ENCODE measurements at places on chromosomes 7 and 10.

DNA sequence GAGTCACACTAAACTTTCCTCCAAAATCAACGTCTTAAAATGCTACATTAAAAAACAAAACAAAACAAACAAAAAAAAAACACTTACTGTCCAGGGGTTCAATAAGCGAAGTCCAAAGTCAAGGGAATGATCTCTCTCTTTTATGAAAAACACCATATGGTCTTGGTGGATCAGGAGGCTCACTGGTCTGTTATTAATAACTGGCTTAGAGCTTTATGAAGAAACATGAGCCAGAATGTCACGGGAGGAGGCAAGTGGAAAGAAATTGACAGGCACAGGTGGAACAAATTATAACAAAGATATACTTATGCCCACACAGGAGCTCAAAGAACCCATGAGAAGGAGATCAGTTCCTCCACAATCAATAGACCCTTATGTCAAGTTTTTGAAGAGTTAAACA, at the start of gene MRLN:
MRLN (minus strand) TSS at position 189 of the 400 bp plus-strand sequence.
- DNase-seq, result no peak

GRCh38 chr7:138097064-138097741, 20.9 kb downstream of the AKR1D1 start:
- no peak for DNase-seq

DNA sequence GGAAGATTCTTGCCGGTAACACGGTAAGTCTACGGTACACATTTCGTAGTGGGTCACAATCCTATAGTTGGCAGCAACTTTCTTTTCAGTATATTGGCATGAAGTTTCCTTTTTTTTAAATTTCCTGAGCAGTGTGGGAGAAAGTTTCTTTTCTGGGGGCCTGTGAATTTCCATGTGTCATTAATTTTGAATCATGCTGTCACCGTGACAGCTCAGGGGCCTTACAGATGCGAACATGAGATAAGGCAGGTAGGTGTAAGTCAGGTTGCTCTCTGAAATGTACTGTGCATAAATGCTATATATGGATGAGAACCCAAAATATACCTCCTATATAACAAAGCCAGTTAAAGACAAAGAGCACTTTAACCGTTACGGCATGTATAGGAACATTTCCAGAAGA, 65.4 kb upstream of the SEM1 start:
- DNase-seq, result no peak

DNA sequence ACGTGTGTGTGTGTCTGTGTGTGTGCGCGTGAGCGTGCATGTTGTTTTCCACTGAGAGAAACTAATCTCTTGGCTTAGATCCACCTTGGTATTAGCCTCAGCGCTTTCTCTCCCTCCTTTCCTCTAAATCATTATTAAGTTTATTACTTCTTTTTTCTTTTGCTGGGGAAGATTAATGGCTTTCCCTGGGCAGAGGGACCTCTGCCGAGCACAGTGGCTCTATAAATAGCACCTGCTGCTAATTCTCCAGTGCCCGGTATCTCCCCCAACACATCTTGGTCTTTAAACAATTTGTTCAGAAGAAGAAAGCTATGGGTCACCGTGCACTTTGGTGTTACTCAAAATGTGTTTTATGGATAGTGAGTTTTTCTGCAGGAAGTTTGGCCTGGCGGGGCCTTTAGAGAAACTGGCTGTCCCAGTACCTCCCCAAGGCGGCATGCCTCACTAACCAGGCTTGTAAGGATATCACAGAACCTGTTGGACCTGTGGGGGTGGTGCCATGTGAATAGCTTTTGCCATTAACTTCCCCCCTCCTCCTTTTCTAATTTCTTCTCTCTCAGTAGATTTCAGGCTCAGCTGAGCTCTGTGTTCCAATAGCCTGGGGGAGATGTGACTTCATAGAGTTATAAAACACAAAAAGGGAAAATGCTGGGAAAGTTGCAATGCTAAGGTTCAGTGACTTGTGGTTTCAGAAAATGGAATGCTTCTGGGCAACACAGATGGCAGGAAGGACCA, 70.1 kb upstream of the RAB11FIP2 start:
- no peak for DNase-seq

DNA sequence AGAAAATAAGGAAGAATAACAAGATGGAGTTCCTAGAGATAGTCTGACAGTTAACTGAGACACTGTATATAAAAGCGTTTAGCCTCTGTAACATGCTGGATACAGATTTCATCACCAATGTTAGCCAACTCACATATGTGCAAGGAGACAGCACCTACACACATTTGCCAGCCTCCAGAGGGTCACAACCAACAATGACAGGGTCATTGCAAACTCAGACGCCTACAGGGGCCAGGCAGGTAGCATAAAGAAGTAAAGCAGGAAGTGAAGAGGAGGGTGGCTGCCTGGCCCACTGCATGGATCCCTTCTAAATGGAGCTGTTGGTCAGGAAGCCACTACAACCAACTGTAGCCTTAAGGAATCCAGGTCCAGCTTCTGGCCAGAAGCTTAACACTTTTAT, 50.4 kb downstream of the NRAP start:
- no peak for DNase-seq

- DNase-seq, result no peak
Measured at GRCh38 chr7:142401951-142402350, 144.1 kb upstream of the PRSS58 start.

DNA sequence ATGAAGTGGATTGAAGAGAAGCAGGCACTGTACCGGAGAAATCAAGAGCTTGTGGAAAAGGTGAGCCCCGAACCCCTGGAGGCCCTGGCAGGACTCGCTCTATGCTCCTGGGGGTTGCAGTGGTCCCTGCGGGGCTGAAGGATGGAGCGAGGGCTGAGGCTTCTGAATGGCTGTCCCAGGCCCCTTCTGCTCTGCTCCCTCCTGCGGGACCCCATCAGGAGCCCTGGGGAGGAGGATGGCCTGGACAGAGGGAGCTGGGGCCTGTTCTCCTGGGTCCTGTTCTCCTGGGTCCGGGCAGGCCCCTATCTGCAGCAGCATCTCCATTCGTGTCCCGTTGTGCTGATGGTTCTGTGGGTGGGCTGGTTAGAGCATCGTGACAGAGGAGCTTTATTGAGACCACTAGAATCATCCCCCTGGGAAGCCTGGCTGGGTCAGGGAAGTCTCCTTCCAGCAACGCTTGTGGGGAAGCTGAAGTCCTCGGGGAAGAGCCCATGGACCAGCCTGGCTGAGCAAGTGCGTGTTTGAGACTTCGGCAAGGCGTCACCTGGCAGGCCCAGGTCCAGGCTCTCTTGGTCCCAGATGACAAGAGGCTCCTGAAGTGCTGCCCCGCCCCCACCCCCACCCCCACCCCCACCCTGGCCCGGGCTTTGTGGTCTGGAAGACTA, 41.1 kb upstream of the DPYSL4 start:
- no peak for DNase-seq

DNA sequence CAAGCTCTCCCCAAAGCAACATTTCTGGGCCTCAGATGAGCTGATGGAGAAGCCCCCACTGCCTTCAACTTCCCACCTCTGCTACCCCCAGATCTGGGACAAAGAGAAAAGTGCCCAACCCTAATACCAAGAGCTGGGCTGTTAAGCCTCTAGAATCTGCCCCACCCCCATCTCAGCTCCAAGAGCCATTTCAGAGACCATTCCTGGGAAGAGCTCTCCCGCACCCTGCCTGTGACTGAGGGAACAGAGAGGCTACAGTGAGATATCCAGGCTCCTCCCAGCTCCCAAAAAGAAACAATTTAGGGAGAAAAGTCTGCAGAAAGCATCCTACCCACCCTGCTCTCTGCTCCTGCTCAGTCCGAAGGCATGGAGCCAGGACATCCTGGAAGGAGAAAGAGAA, 2.5 kb upstream of the KCNH2 start:
- DNase-seq, result no peak

DNA sequence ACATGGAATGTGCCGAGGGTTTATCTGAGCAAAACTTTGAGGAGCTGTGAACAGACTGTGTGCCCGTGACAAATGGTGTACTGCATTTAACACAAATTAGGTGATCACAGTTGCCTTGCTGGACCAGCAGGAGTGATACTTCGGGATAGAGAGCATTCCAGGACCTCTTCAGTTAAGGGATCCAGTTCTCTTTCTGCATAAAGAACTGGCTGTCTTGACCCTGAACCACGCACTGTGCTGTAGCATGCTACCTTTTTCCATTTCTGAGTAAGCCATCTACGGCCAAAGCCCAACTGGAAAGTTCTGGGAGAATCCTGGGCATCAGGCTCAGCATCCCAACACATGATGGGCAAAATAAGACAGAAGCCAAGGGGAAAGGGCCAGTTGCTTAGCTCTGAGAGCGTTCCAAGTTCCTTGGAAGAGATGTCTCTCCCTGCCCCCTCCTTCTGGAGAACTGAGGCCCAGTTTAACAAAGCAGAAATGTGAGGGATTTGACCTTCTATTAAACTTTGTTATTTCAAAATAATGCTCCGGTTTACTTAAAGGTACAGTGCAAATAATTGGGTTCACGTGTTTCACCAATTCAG, 37.9 kb upstream of the ADD3 start:
- DNase-seq, result no peak

- DNase-seq, result no peak
Measured at GRCh38 chr10:107230887-107231286, 66.4 kb upstream of the SORCS1 start.

DNA sequence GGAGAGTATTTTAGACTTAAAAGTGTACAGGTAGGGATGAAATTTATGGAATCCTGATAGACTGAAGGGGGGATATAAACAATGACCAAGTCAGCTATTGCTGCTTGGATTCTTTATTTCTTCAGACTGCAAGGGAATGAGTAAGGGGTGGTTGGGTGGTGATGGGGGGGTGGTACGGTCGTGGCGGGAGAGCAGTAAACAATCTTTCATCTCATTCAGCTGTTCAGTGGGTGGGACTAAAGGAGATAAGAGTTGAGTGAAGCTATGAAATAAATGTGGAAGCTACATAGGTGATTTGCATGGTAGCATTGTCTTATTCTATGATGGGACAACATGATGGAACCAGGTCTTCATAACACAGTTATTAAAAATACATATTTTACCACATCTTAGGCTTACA, 1.8 kb downstream of the SEPTIN7 start:
- DNase-seq, result no peak

DNA sequence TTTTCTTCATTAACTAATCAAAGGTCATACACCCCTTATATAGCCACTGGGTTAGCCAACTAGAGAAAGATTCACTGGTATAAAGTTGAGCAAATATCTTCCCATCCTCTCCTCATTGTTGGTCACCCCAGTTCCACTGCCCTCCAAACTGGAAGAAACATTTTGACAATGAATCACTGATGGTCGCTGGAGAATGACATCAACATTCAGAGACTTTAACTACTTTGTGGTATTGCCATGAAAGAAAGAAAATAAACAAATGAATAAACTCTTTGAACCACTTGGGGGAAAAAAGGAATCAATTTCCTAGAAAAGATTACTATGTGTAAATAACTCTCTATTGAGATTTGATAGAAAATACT, 23.4 kb downstream of the HYCC1 start:
- DNase-seq, result no peak

GRCh38 chr7:96952974-96953391, 52.4 kb upstream of the DLX6 start:
- DNase-seq, result no peak

DNA sequence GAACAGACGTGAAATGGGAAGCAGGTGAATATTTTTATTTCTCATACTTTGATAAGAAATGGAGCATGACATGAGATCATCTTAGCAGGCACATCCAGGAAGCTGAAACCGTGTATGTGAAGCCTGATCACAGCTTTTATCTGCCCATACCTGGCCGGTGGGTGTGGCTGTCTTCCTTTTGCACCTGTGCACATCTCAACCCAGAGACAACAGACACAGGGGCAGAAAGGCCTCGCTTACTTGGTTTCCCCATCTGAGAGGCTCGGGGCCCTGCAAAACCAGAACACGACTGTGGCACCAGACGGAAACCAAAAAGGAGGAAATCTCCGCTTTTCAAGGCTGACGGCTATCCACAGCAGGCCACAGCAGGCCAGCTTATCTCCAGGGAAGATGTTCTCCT, 116.4 kb downstream of the TCERG1L start:
- no peak for DNase-seq

DNA sequence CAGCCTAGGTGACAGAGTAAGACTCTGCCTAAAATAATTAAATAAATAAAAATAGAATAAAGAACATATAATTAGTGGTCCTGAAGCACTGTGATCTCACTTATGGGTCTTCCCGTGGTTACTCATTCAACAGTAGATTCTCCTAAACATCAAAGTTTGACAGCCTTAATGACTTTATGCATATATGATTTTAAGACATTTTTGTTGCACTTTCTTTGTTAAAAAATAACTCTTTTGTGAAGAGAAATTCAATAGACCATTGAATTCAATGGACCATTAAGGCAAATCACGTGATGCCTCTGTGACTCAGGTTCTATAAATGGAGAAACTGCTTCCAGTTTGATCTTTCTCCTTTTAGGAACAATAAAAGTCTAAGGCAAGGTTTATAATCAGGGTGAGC, 59.6 kb downstream of the ATOH7 start:
- DNase-seq, result no peak

GRCh38 chr7:82549616-82550285, 106.2 kb upstream of the CACNA2D1 start:
- no peak for DNase-seq

DNA sequence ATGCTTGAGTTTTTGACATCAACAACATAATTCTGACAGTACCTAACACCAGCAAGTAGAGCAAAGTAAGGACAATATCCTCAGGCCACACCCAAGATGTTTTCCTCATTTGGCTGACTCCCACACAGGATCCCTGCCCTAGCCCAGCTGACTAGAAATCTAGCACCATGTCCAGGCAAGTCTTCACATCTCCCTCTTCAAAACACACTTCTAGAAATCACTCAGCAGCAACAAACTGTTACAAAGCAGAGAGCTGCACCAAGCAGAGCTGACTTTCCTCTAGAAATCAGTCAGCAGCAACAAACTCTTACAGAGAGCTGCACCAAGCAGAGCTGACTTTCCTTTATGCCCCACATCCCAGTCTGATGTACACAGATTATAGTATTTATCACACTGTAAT, 7.7 kb downstream of the TMEM168 start:
- no peak for DNase-seq

GRCh38 chr7:91343420-91343960, 79.3 kb downstream of the FZD1 start:
- DNase-seq, result no peak

DNA sequence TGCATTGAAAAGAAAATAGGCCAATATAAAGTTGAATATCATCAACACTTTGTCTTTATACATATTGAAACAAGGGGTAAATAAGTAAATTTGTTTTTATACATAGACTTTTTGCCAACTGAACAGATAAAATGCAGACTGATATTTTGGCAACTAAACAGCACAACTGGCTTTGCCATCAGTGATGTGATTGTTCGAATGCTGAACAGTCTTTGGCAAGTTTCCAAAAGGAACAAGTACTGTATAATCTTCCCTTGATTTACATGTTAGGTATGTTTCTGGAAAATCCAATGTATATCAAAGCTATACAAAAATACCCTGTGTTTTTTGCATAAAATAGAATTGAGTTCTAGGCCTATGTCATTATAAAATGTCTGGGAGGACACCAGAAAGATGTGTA, 18.2 kb upstream of the ANKRD1 start:
- no peak for DNase-seq

- DNase-seq, result no peak
Measured at GRCh38 chr10:16915300-16915699, 98.1 kb upstream of the RSU1 start.
